ENCODE measurements at places on chromosomes 5 and 9.
A peak's percentile ranks its signal among the peaks of the same experiment; 100 is the strongest.

- DNase-seq = no peak
These were observed 603.6 kb upstream of the CLINT1 start for GRCh38 chr5:158462349-158463114.

GRCh38 chr5:73496984-73497457 is 1.2 kb upstream of the BTF3 start:
- peak; percentile 36 for DNase-seq

- DNase-seq = no peak
These were observed 379.7 kb downstream of the PSAT1 start for GRCh38 chr9:78676623-78677022.

- DNase-seq = no peak
These were observed 10.7 kb downstream of the SLC35A4 start for GRCh38 chr5:140575309-140575708.

- no peak for DNase-seq
These were observed 14.7 kb downstream of the TRAF2 start for GRCh38 chr9:136900988-136901515.

DNA sequence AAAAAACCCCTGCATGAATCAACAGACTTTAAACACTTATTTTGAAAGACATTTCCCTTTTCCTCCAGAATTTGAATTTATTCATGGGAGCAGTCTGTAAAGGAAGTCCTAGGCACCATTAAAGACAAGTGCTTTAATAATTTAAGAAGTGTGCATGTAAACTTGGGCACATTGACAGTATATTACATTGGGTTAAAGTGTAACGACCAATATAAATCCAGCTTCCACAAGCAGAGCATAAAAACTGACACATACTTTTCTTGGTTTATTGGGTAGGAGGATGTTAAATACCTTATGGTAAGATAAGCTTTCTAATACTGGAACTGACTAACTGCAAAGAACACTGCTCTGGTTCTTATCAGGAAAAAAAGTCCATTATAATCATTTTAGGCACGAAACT is 1.2 kb upstream of the ENTREP1 start:
- DNase-seq = peak; percentile 13

DNA sequence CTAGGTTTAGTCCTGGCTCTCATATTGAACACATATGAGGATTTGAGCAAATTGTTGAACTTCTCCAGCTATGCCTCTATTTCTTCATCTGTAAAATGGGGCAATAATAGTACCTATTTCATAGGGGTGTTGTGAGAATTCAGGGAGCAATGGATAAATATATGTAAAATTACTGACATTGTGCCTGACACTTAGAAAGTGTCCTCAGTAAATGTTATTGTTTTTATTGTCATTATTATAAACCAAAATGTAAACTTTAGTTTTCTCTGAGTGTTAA is 101.7 kb downstream of the ANGPTL2 start:
- DNase-seq = no peak

- DNase-seq = no peak
These were observed 8.7 kb downstream of the FGF1 start for GRCh38 chr5:142677198-142677597.

DNA sequence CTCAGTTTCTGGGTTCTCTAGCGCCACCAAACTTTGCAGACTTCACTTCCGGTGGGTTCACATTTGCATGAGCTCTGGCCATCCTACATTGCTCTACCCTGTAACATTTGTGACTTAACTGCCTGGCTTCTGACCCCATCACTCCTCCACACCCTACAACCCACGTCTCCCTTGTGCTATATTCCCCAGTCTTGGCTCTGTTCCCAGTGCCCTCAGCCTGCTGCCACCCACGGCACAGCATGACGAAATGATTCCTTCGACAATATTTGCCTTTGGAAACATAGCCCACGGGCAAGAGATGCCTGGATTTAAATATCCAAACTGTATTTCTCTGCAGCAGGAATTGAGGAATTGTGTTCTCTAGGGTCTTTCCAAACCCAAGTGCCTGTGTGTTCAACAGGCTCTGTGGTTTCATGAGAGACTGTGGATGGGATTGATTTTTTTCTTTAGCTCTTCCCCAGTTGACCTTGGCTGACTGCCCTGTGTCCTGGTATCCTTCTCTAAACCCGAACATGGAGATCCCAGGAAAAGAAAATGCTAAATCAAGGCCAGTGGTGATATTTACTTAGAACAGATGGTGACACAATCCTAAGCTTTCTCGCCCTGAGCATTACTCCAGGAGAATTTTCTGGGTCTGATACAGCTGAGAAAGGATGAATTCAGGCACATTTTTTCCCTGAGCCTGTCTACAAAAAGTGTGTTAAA is 44.4 kb upstream of the GRIA1 start:
- DNase-seq = no peak

DNA sequence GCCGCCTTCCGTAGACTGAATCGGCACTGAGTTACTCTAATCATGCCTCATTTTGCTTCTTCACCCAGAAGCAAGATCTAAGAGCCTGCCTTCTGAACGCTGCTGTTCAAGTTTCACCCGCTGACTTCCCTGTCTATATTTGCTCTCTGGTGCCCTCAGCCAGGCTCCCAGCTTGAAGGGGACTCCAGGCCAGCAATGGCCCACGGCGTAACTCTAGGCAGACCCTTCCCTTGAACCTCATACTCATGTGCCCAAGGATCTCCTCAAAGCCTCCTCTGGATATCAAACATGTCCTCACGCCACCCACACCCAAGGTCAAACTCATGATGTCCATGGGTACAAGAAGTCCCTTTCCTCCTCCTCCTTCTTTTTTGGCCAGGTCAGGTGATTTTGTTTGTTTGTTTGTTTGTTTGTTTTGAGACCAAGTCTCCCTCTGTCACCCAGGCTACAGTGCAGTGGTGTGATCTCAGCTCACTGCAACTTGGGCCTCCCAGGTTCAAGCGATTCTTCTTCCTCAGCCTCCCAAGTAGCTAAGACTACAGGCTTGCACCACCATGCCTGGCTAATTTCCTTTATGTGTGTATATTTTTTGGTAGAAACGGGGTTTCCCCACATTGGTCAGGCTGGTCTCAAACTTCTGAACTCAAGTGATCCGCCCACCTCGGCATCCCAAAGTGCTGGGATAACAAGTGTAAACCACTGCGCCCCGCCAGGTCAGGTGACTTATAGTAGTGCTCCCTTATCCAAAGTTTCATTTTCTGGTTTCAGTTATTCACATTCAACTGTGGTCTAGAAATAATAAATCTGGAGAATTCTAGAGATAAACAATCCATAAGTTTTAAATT is 239.0 kb downstream of the SYK start:
- DNase-seq = no peak

DNA sequence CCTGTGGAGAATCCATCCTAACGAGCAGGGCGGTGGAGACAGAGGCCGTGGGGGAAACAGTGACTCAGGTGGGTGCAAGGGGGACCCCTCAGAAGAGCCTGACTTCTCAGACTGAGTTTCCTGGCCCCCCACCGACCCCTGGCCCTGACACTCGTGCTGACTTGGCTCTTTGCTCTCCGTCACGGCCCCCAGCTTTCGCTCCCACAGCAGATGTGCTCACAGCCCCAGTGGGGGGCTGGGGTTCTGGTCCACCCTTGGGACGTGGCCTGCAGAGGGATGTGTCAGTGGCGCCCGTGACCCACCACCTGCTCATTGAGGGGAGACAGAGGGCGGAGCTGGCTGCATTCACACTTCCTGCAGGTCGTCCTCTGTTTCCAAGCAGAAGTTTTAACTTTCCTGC is 62.9 kb upstream of the IRX4 start:
- no peak for DNase-seq

- DNase-seq = no peak
These were observed 11.0 kb downstream of the LPCAT1 start for GRCh38 chr5:1512541-1513291.

DNA sequence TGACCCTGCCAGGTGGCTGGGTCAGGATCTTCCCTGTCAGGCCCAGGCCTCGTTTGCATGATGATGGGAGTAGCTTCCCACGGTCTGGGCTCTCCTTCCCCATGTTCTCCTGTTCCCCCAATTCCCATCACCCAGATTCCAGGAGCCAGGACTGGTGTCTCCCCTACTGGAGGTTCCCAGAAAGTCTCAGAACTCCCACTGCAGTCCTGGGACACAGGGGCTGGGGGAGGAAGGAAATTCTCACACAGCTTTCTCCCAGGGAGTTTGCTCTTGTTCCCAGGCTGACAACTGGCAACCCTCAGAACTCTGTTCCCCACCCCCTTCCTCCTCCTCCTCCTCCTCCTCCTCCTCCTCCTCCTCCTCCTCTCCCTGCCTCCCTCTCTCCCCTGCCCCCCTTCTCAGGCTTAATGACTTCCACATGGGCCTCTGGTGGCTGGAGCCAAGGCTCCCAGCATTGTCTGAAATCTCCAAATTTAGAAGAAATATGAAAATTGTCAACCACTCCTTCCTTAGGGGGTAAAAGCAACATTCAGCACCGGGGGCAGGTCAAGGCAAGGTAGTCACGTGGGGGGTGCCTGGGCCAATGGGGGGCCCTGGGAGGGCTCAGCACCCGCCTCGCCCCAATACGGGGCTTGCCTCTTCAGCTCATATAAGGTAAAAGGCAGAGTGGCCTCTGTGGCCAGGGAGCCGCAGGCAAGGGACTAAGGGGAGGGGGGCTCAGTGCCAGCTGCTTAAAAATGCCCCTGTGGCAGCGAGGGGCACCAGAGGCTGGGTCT is 27.3 kb upstream of the IL17B start:
- DNase-seq = no peak

DNA sequence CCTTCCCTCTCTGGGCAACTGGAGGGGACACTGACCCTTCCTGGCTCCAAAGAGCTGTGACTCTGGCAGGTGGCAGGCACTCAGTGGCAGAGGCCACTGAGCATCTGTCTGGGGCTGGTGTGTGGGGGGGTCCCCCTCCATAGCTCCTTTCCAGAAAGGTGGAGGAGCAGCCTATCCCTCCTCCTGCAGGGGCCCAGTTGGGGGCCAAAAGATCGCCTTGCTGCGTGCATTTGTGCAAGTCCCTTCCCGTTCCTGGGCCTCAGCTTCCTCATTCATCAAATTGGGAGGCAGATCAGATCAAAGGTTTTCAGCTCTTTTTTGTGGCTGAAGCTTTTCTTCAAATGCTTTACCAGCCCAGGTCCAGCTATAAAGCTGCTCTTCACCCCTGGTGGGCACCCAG is 77.7 kb downstream of the NTNG2 start:
- no peak for DNase-seq

All from renal cortex interstitium (tissue), 15 donors.